ENCODE measurements at places on chromosomes 13 and 19. TPM values are rescaled to one million over a fixed set of nuclear protein-coding genes. Genes with fewer than 3 reads are reported as not detected.

C19orf85 gene
- total RNA-seq: 1.2 TPM

PLPPR3 gene
- total RNA-seq: 61.2 TPM

RNF113B gene
- total RNA-seq: not detected

PSG11 gene
- total RNA-seq: not detected

GRCh38 chr13:110301606-110302553, 5.1 kb downstream of the COL4A1 start:
- no peak overlapping the region for H3K4me3 ChIP-seq
- H3K4me1 ChIP-seq: no peaks in the 10 kb centered on the region
- H3K27me3 ChIP-seq: no peaks in the 10 kb centered on the region
- DNase-seq: no peak
- H3K27ac ChIP-seq: no peak overlapping the region
- no peaks in the 10 kb centered on the region for H3K36me3 ChIP-seq

DNA sequence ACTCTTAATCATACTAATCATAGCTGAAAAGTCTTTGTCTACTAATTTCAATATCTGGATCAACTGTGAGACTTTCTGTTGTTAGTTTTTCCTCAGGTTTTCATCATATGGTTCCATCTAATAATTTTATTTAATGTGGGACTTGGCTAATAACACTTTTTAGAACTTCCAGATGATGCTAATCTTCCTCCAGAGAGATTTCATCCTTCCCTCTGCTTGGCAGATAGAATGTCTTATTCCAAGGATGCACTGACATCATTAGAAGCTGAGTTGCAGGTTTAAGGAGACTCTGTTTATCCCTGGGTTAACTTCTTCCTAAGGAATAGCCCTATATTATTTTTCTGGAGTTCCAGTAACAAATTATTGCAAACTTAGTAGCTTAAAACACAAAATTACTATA, 325.6 kb downstream of the COG6 start:
- no peak for DNase-seq
- H3K27ac ChIP-seq: no peak overlapping the region
- no peaks in the 10 kb centered on the region for H3K27me3 ChIP-seq
- H3K4me3 ChIP-seq: no peak overlapping the region
- H3K4me1 ChIP-seq: no peaks in the 10 kb centered on the region

All from H9 (cell line).